ENCODE measurements at places on chromosomes 1 and 21. TPM values are rescaled to one million over a fixed set of nuclear protein-coding genes. Genes with fewer than 3 reads are reported as not detected.

WDR3 gene
- 67.0 TPM for total RNA-seq

OR2L5 gene
- total RNA-seq: not detected

INKA2 gene
- 0.73 TPM for total RNA-seq

TNFRSF25 gene
- total RNA-seq: 14.7 TPM

FBXO42 gene
- total RNA-seq: 9.7 TPM

C1orf53 gene
- total RNA-seq: 10.1 TPM

PRKCZ gene
- 0.17 TPM for total RNA-seq

BEND5 gene
- total RNA-seq: 0.70 TPM

KPRP gene
- not detected for total RNA-seq

C1orf87 gene
- total RNA-seq: not detected

CCDC28B gene
- 13.4 TPM for total RNA-seq

FMO5 gene
- total RNA-seq: 0.07 TPM

POU3F1 gene
- total RNA-seq: not detected

RGSL1 gene
- not detected for total RNA-seq

AMY1C gene
- total RNA-seq: not detected

OR10K2 gene
- total RNA-seq: not detected

TRIM63 gene
- total RNA-seq: not detected

LIN28A gene
- total RNA-seq: not detected

KIAA0319L gene
- 37.6 TPM for total RNA-seq

AKR7A3 gene
- total RNA-seq: 0.23 TPM

NOTCH2 gene
- total RNA-seq: 78.5 TPM

SLC30A10 gene
- total RNA-seq: not detected

CAMSAP2 gene
- 17.0 TPM for total RNA-seq

MATN1 gene
- not detected for total RNA-seq

ITLN2 gene
- total RNA-seq: not detected

SUSD4 gene
- total RNA-seq: 1.0 TPM

TNFRSF4 gene
- total RNA-seq: 0.88 TPM

DNASE2B gene
- not detected for total RNA-seq

All from HT1080 (cell line).